ENCODE measurements at places on chromosomes 3 and 15.

DNA sequence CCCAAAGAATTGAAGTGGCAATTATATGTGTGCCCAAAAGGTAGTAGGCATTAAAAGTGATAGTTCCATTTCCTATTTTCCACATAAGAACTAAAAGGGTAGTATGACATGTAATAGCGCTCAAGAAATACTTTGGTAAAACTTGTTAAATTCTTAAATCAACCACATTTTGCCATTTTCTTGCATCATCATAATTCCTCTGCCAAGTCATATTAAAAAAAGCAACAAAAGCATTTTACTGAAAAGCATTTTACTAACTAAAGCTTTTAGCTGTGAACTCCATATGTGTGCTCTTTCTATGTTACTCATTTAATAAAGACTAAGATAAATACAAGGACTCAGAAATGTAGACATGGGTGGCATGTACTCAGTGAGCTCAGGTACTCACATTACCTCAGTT lies 70.1 kb downstream of the GPR160 start:
- no peak for DNase-seq

DNA sequence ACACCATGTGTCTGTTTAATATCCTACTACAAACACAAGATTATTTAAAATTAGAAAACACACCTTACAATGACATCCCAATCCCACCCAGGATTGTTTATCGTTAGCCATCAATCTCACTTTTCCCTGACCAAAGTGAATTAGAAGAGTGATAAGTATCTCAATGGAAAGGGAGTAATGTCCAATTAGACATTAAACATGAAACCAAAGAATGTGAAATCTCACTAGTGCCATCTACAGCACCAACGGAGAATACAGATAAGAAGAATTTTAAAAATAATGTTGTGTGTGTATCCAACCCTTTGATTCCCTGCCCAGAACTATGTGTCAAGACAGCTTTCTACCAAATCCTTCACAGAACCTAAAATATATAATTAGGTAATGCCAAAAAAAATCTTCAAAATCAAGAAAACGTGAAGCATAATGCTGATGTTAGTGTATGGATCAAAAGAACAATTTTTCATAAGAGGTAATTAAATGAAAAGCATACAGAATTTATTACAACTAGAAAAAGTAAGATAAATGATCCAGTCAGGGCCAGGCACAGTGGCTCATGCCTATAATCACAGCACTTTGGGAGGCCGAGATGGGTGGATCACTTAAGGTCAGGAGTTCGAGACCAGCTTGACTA lies 64.2 kb downstream of the SCAPER start:
- peak; percentile 10 for DNase-seq

- DNase-seq = no peak
Measured at GRCh38 chr3:113270068-113270467, 58.7 kb downstream of the BOC start.

GRCh38 chr15:52683580-52683979 lies 4.4 kb upstream of the ATOSA start:
- no peak for DNase-seq

- peak; percentile 4 for DNase-seq
Measured at GRCh38 chr15:97692301-97693015, 268.0 kb upstream of the ARRDC4 start.

GRCh38 chr3:186220365-186220764 lies 111.5 kb upstream of the ETV5 start:
- DNase-seq = no peak

DNA sequence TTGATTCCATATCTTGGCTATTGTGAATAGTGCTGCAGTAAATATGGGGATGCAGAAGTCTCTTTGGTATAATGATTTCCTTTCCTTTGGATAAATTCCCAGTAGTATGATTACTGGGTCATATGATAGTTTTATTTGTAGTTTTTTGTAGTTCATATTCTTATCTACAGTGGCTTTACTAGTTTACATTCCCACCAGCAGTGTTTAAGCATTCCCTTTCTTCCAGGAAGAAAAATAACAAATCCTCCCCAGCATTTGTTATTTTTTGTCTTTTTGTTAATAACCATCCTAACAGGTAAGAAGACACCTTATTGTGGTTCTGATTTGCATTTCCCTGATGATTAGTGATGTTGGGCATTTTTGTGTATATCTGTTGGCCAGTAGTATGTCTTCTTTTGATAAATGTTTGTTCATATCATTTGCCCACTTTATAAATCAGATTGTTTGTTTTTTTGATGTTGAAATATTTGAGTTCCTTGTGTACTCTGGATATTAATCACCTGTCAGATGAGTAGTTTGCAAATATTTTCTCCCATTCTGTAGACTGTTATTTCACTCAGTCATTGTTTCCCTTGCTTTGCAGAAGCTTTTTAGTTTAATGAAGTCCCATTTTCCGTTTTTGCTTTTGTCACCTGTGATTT lies 163.3 kb upstream of the THRB start:
- DNase-seq = no peak

DNA sequence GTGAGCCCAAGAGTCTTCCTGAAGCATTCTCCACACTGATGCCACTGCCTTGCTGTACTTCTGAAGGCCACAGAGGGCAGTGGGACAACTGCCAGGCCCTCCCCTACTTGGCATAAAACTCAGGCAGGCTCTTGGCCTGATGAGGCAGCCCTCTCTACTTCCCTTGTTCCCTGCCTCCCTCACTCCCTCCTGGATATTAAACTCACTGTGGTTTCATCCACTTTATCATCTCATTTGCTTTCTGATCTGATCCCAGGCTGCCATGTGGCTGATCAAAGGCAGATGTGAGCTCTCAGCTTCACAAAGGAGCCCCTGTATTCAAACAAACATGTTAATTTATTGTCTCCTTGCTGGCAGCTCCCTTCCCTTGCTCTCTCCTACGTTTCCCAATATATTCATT lies 533.5 kb downstream of the IGSF11 start:
- DNase-seq = no peak

DNA sequence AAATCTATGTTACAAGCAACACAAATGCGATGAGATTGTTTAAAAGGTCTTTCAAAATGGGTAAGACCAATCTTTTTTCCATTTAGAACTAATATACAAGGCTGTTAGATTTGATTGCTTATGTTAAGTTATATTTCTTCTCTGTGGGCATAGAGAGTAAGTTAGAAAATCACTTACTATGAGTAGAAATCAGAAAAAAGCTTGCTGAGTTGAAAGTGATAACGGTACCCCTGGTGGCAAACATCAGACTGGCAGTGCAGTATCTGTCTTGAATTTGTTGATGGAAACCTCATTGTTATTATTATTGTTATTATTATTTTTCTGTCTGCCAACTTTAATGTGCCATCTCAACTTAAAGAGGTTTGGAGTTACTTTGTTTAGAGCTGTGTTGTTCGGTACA lies 12.4 kb downstream of the CLDN11 start:
- no peak for DNase-seq

- no peak for DNase-seq
Measured at GRCh38 chr3:185631508-185632206, 45.6 kb downstream of the SENP2 start.

DNA sequence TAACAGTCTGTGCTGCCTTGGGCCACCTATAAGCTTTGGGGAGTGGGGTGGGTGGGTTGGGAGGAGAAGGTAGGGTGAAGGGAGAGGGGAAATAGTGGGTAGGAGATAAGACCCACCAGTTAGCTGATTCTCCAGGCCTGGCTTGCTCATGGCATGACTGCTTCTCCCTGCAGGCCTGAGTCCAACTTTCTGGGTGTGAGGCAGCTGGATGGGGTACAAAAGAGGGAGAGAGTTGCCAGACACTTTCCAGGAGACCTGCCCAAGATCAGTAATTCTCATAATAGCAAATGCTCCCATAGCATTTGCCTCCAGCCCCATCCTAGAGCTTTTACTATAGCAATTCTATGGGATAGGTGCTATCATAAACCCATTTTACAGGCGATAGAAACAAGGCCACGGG lies 7.7 kb downstream of the CGNL1 start:
- peak; percentile 9 for DNase-seq

GRCh38 chr15:85178308-85178707 lies 196.7 kb downstream of the PDE8A start:
- no peak for DNase-seq

GRCh38 chr3:187900993-187901755 lies 155.9 kb upstream of the BCL6 start:
- DNase-seq = no peak

DNA sequence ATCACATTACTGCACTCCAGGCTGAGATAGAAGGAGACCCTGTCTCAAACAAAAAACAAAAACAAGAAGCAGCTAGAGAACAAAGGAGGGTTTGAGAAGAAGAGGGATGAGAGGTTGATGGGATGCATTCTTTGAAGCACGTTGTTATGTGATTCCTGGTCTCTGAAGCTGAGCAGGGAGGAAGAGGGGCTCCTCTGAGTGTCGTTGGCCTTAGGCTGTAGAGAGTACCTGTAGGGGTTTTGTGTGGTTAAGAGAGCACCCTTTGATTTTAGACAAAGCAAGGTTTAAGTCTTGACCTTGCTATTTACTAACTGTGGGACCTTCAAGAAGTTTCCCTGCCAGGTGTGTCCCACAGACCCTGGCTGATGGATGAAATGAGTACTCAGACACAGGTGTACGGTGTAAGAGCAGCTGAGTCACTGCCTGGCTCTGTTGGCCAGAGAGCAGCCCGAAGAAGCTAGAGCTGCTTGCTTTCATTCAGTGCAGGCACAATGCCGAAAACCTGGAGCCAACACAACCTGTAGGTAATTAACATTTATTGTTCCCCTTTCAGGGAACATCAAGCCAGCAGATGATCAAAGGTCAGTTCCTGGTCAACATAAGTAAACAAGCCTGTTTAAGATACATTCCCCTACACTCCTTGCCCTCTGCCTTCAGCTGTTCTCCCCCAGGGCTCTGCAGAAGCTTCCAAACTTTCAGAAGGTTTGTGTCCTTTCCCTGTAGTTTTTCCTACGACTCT lies 67.2 kb downstream of the LRRK1 start:
- no peak for DNase-seq

GRCh38 chr15:44584162-44584749 lies 47.3 kb downstream of the EIF3J start:
- DNase-seq = peak; percentile 13

DNA sequence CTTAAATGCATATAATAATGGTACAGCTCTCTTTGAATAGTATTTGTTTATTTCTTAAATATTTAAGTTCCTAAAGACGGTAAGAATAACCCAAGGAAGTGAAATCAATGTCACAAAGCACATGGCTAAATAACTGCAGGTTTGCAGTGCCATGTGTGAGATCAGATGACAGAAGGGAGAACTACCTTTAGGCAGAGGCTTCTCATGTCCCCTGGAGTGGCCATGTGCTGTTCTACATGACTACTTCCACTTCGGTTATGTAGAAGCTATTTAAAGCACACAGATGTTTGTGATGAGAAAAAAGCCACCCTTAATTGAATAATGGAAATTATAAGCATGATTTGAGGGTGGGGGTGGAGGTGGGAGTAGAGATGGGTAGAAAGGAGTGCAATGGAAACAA lies 109.1 kb downstream of the UBE3A start:
- no peak for DNase-seq

- no peak for DNase-seq
Measured at GRCh38 chr3:74263031-74263430, 351.4 kb downstream of the CNTN3 start.

GRCh38 chr15:89168316-89168833 lies 53.0 kb downstream of the RLBP1 start:
- no peak for DNase-seq

DNA sequence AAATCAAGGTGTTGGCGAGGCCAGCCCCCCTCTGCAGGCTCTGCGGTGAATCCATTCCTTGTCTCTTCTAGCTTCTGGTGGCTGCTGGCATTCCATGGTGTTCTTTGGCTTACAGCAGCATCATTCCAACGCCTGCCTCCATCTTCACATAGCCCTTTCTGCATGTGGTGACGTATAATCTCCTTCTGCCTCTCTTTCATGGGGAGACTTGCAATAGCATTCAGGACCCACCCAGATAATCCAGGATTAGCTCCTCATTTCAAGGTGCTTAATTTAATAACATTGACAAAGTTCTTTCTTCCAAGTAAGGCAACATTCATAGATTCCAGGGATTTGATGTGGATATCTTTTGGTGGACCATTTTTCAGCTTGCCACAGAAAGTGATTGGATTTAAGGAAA lies 35.8 kb downstream of the ISG20 start:
- DNase-seq = no peak

DNA sequence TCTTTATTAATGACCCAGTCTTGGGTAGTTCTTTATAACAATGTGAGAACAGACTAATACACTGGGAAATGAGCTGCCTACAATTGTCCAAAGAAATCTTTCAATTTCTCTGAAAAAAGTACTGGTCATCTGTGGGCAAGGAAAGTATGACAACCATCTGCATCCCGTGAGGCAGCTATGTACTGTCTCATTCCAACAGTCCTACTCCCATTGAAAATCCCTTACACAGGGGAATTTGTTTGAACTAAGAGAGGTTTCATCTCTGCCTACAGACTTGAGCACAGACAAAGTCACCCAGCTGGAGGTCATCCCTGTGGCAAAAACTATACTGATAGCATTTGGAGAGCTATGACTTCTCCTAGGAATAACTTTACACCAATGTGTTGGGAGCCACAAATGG lies 27.1 kb downstream of the SHC4 start:
- no peak for DNase-seq

DNA sequence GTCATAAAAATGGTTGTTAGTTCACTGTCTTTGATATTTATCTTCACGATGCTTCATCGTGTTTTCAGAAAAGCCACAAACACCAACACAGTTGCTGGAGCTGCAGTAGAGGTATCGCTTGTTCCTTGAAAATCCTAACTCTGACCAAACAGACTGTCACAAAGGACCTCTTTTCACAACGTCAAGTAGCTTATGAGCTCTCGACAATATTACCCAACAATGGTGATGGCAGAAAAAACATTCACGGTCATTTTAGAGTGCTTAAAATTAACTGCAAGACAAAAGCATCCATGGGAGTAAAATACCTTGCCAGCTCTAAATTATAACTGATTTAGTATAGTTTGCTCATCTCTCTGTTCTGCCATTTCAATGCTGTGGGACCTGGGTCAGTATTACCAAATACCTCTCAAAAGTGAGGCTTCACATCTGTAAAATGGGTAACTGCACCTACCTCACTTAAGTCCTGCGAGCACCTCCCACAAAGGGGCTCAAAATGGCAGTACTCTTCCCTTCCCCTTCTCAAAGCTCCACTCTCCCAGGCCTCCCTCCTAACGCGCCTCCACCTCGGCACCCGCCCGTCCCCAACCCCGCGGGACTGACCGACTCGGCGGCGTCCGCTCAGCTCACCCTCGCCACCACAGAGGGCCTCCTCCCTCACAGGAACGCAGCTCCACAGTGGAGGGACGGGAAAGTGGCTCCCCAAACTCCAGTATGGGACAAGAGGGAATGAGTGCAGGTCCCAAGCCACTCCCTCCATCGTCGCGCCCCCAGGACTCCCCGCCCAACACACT lies 546 bp downstream of the TRIM59 start:
- peak; percentile 47 for DNase-seq
